Neural crest cell (in vitro differentiated cells): ENCODE measurements at places on chromosomes 5 and 9.

DNA sequence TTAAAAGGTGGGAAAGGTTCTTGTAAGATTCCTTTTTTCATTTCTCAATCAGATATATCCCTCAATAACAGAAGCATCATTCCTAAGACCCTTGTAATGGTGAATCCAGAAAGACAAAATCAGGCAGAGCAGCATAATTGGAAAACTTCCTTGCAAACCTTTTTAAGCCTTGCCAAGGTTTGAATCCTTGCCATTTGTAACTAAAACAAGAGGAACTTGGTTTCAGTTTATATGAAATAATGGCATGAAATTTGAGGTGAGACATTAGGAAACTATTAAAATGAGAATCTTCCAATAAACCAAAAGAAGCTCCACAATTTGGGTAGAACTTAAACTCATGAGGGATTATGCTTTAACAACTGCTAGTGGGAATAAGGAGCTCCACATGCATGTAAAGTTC is 384.7 kb upstream of the SMC2 start:
- no peaks in the 10 kb centered on the region for H3K4me1 ChIP-seq
- no peak overlapping the region for H3K4me3 ChIP-seq
- no peak overlapping the region for H3K27ac ChIP-seq
- DNase-seq = no peak
- H3K27me3 ChIP-seq = no peaks in the 10 kb centered on the region
- no peaks in the 10 kb centered on the region for H3K36me3 ChIP-seq

- H3K27ac ChIP-seq = no peak overlapping the region
- peaks cover 14% of the 10 kb centered on the region for H3K4me1 ChIP-seq
- H3K4me3 ChIP-seq = no peak overlapping the region
- no peaks in the 10 kb centered on the region for H3K27me3 ChIP-seq
These were observed 6.7 kb downstream of the DAB2IP start for GRCh38 chr9:121658166-121658565.

DNA sequence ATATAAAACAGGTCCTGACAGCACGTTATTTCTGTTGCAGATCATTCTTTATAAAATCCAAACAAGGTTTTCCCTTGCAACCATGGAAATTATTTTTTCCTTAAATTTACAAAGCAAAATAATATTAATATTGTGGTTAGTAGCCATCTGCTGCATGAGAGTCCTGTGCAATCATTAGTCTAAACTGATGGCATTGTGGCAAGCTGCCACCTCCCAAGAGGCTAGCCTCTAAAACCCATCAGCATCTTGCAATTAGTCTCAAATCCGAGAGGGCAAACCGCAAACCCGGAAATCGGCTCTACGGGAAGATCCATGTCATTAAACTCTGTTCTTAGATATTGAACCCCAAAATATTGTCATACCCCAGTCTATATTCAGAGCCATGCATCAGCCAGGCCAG is 11.3 kb upstream of the CDH6 start:
- peaks cover 18% of the 10 kb centered on the region for H3K27me3 ChIP-seq
- no peak overlapping the region for H3K27ac ChIP-seq
- DNase-seq = no peak
- no peak overlapping the region for H3K4me3 ChIP-seq
- peaks cover 28% of the 10 kb centered on the region for H3K4me1 ChIP-seq

- peaks cover 27% of the 10 kb centered on the region for H3K4me1 ChIP-seq
- no peak overlapping the region for H3K27ac ChIP-seq
- no peak for DNase-seq
These were observed 52.0 kb upstream of the KCNIP1 start for GRCh38 chr5:170451747-170452365.

DNA sequence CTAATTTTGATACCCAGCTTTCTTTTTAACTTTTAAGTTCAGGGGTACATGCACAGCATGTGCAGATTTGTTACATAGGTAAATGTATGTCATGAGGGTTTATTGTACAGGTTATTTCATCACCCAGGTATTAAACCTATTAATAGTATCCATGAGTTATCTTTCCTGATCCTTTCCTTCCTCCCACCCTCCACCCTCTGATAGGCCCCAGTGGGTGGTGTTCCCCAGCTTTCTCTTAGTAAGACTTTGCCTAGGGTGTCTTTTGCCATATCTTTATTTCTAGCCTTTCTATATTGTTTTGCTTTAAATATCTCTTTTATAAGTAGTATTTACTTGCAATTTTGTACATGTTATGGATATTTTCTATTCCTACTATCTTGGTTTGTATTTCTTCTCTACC is 243.7 kb downstream of the SGCD start:
- H3K4me1 ChIP-seq = peaks cover 4% of the 10 kb centered on the region
- peak overlapping the region; percentile 69 for H3K27ac ChIP-seq

GRCh38 chr9:81841333-81841732 is 86.9 kb upstream of the SPATA31D4 start:
- DNase-seq = no peak
- no peaks in the 10 kb centered on the region for H3K36me3 ChIP-seq
- H3K4me3 ChIP-seq = no peak overlapping the region
- no peak overlapping the region for H3K27ac ChIP-seq
- H3K4me1 ChIP-seq = peaks cover 12% of the 10 kb centered on the region

GRCh38 chr5:60677850-60678664 is 21.9 kb downstream of the DEPDC1B start:
- peaks cover 7% of the 10 kb centered on the region for H3K4me1 ChIP-seq
- DNase-seq = no peak
- H3K27me3 ChIP-seq = no peaks in the 10 kb centered on the region
- H3K36me3 ChIP-seq = peaks cover 13% of the 10 kb centered on the region
- H3K27ac ChIP-seq = no peak overlapping the region

GRCh38 chr5:125528881-125529280 is 782.4 kb upstream of the ZNF608 start:
- no peak overlapping the region for H3K4me3 ChIP-seq
- H3K27me3 ChIP-seq = no peaks in the 10 kb centered on the region
- H3K27ac ChIP-seq = no peak overlapping the region
- DNase-seq = no peak

- H3K27me3 ChIP-seq = no peaks in the 10 kb centered on the region
- no peak overlapping the region for H3K27ac ChIP-seq
- no peaks in the 10 kb centered on the region for H3K36me3 ChIP-seq
- H3K4me1 ChIP-seq = no peaks in the 10 kb centered on the region
- no peak overlapping the region for H3K4me3 ChIP-seq
These were observed 51.7 kb downstream of the RETREG1 start for GRCh38 chr5:16565118-16565517.

DNA sequence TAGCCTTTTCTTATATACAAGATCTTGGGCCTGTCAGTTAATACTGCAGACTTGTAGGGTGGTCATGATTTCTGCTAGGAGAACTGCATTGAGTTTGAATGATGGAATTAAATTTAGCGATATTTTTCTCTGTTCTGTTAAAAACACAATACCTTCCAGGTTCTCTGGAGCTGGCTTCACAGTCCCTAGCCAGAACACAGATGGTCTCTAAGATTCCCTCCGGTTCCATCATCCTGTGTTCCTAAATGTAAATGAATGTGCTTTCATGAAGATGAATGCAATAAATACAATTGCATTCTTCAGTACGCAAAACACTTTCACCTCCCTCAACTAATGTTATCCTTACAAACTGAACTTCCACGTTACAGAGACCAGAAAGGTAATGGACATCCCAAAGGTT is 264.9 kb downstream of the ASTN2 start:
- H3K36me3 ChIP-seq = no peaks in the 10 kb centered on the region
- DNase-seq = no peak
- H3K4me3 ChIP-seq = no peak overlapping the region
- H3K27ac ChIP-seq = no peak overlapping the region
- H3K4me1 ChIP-seq = no peaks in the 10 kb centered on the region

- no peaks in the 10 kb centered on the region for H3K4me1 ChIP-seq
- DNase-seq = no peak
- H3K4me3 ChIP-seq = no peak overlapping the region
These were observed 188.5 kb downstream of the DAB2IP start for GRCh38 chr9:121839726-121840500.

DNA sequence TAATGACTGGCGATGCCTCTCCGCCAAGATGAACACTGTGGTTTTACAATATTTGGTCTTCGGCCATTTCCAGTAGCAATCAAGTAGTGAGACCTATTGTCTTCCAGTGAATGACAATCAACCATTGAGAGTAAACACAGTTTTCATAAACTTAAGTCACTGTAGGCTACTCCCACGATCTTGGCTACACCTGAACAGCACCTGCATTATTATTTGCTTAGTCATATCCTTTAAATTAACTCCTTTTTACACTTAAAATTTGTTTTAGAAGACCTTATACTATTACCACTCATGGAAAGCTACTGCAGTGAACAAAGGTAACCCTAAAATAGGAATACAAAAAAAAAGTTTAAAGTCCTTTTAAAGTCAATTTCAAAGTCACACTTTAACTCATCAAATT is 58.2 kb downstream of the ZNF354C start:
- peaks cover 9% of the 10 kb centered on the region for H3K27me3 ChIP-seq
- no peak overlapping the region for H3K27ac ChIP-seq
- H3K4me3 ChIP-seq = no peak overlapping the region
- no peaks in the 10 kb centered on the region for H3K4me1 ChIP-seq
- peaks cover 5% of the 10 kb centered on the region for H3K36me3 ChIP-seq

DNA sequence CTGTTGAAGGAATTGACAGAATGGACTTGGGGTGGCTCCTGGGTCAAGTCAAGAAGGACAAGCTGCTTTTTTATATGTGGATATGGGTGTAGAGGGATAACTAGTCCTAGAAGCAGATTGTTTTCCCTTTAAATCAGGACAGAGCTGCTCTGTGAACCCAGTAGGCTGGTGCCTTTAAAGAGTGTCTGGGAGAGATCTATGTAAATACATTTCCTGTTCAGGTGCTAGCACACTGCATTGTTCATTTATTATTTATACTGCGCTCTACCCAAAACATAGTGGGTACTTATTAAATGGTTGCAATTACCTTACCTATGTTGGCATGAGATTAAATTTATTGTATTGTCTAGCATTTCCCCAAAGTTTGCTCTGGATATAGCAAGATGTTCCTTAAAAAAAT is 86.6 kb upstream of the EQTN start:
- H3K4me3 ChIP-seq = no peak overlapping the region
- no peak for DNase-seq
- no peaks in the 10 kb centered on the region for H3K27me3 ChIP-seq
- H3K4me1 ChIP-seq = peaks cover 5% of the 10 kb centered on the region

- no peak overlapping the region for H3K4me3 ChIP-seq
- no peaks in the 10 kb centered on the region for H3K4me1 ChIP-seq
- no peak for DNase-seq
- no peaks in the 10 kb centered on the region for H3K36me3 ChIP-seq
These were observed 538.6 kb downstream of the CDH12 start for GRCh38 chr5:22314548-22314947.

GRCh38 chr5:27734838-27735237 is 696.5 kb upstream of the CDH9 start:
- H3K27me3 ChIP-seq = no peaks in the 10 kb centered on the region
- no peak overlapping the region for H3K4me3 ChIP-seq
- H3K36me3 ChIP-seq = no peaks in the 10 kb centered on the region
- no peak overlapping the region for H3K27ac ChIP-seq
- H3K4me1 ChIP-seq = peaks cover 6% of the 10 kb centered on the region

DNA sequence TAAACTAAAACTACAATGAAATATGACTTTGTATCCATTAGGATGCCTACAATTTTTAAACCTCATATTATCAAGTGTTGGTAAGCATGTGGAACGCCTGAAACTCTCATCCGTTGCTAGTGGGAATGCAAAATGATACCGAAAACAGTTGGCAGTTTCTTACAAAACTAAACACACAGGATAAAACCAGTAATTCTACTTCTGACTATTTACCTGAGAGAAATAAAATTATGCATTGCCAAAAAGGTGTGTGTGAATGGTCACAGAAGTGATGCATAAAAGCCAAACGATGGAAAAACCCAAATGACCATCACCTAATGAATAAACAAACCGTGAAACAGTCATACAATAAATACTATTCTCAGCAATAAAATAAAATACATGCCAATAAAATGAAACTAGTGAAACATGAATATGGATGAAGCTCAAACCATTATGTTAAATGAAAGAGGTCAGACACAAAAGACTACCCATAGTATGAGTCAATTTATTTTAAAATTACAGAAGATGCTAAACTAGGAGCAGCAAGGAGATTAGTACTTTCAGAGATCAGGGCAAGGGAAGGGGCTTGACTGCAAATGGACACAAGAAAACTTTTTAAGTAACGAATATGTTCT is 13.4 kb downstream of the AUH start:
- no peaks in the 10 kb centered on the region for H3K4me1 ChIP-seq
- H3K27me3 ChIP-seq = no peaks in the 10 kb centered on the region
- no peak overlapping the region for H3K27ac ChIP-seq

- DNase-seq = no peak
- no peaks in the 10 kb centered on the region for H3K4me1 ChIP-seq
- no peaks in the 10 kb centered on the region for H3K27me3 ChIP-seq
- no peak overlapping the region for H3K4me3 ChIP-seq
- H3K27ac ChIP-seq = no peak overlapping the region
These were observed 97.8 kb upstream of the SMC5 start for GRCh38 chr9:70160686-70161600.

DNA sequence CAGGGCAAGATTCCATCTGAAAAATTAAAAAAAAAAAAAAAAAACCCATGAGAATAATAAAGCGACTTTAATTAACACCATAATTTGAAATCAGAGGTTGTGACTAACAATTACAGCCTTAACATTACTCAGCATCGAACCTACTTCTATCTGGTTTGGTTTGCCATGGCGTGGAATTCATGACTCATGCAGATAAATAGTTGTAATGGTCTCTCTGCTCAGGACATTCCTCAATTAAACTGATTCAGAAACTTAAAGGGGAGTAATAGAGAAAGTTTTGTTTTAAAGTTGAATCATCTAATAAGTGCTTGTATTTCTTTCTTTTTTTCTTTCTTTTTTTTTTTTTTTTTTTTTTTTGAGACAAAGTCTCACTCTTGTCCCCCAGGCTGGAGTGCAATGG is 135.5 kb downstream of the SPATA31D1 start:
- H3K27ac ChIP-seq = no peak overlapping the region

- H3K4me3 ChIP-seq = no peak overlapping the region
- H3K36me3 ChIP-seq = peaks cover 2% of the 10 kb centered on the region
- peaks cover 9% of the 10 kb centered on the region for H3K4me1 ChIP-seq
- no peak overlapping the region for H3K27ac ChIP-seq
These were observed 307.2 kb downstream of the MTRR start for GRCh38 chr5:8176101-8176693.

DNA sequence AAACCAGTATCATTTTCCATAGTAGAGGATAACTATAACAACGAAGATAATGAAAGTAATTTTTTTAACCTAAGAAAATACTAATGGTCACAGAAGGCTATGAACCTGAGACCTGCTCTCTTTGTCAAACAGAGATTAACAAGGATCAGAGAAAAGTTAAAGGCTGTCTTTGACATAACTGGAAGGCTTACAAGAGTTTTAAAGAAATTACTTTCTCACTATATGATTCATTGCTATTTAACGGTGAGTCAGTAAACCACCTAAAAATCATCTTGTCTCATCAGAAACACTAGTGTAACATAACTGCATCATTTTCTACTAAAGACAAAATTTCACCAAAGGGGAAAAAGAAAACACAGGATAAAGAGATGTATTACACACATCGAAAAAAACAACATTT is 19.3 kb downstream of the MLANA start:
- no peak overlapping the region for H3K4me3 ChIP-seq
- H3K36me3 ChIP-seq = no peaks in the 10 kb centered on the region
- H3K27me3 ChIP-seq = no peaks in the 10 kb centered on the region
- no peak overlapping the region for H3K27ac ChIP-seq

- DNase-seq = no peak
- no peak overlapping the region for H3K4me3 ChIP-seq
- no peaks in the 10 kb centered on the region for H3K27me3 ChIP-seq
- H3K36me3 ChIP-seq = no peaks in the 10 kb centered on the region
- no peak overlapping the region for H3K27ac ChIP-seq
These were observed 21.2 kb upstream of the LOX start for GRCh38 chr5:122099060-122099790.
